ENCODE measurements at places on chromosomes 3 and 15.

GRCh38 chr3:182244222-182244971, 532.7 kb downstream of the SOX2 start:
- DNase-seq = no peak

- DNase-seq = no peak
Observed at GRCh38 chr3:58833491-58833890, 166.9 kb upstream of the FAM3D start.

- no peak for DNase-seq
Observed at GRCh38 chr15:79562899-79563298, 130.8 kb downstream of the MINAR1 start.

DNA sequence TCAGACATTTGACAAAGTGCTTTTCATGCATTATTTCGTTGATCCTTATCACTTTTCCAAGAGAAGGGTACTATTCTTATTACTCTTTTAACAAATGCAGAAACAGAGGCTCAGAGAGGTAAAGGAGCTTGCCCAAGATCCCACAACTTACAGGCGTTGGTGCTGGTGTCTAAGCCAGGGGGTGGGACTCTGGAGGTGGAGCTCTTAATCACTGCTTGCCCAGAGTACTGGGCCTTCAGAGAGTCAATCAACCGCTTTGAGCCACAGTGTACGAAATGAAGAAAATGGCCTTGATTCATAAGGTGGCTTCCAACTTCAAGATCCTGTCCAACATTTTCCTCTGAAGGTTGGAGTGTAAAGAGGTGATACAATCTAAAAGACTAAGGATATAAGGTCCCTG, 211.5 kb downstream of the NECTIN3 start:
- DNase-seq = no peak

GRCh38 chr3:52912885-52913731, 15.8 kb upstream of the STIMATE start:
- no peak for DNase-seq

GRCh38 chr15:99454941-99455788, 110.6 kb upstream of the MEF2A start:
- DNase-seq = no peak

GRCh38 chr3:88584451-88584850, 434.7 kb downstream of the C3orf38 start:
- no peak for DNase-seq

GRCh38 chr3:195701042-195701915, 19.5 kb upstream of the MUC20 start:
- DNase-seq = no peak

- no peak for DNase-seq
Observed at GRCh38 chr15:93150910-93151881, 62.2 kb upstream of the RGMA start.

DNA sequence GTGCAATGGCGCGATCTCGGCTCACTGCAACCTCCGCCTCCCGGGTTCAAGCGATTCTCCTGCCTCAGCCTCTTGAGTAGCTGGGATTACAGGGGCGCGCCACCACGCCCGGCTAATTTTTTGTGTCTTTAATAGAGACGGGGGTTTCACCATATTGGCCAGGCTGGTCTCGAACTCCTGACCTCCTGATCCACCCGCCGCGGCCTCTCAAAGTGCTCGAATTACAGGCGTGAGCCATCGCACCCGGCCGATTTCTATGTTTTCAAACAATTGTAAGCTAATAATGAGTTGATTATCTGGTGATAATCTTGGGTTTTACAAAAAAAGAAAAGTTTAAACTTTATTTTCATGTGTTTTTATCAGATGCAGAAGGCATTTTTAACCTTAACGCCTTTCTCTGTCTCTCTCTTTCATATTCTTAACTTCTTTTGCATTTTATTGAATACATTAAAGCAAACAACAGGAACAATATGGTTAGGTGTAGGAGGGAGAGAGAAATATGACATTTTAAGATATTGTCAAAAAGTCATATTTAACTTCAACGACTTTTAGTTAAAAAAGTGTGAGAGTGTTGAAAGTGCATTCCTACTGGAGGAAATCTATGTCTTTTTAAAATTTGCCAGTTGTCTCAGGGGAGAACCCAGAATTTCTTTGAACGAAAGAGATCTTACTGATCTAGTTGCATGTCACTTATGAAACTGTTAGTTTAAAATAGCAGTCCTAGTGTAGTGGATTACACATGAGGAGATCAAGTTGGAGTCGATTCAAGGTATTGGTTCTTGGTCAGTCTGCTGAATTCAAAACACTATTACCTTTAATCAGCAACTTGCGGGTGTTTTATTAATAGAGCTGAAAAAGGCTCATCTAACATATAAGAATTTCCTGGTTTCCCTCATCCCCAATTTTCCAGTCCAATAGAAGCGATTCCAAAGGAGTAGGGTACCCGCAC, 3.4 kb upstream of the MEIS2 start:
- DNase-seq = no peak

GRCh38 chr3:181880331-181880730, 168.6 kb downstream of the SOX2 start:
- no peak for DNase-seq

DNA sequence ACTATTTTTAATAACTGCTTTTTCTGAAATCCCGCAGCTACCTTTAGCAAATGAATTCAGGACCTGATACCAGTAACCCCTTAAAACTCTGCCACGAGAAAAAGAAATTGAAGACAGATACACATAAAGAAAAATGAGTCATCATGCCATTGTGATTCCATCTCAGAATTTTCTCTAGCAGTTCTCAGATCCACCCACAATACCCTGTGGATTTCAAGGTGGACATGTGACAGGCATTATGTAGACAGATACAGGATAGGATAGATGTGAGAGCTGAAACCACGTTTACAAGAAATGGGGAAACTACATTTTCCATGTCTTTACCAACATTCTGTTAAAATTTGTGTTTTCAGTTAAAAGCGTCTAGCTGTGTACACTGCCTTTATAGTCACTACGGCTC, 291.9 kb upstream of the NR2F2 start:
- DNase-seq = no peak

- DNase-seq = no peak
Observed at GRCh38 chr3:141356046-141356445, 12.3 kb upstream of the ZBTB38 start.

DNA sequence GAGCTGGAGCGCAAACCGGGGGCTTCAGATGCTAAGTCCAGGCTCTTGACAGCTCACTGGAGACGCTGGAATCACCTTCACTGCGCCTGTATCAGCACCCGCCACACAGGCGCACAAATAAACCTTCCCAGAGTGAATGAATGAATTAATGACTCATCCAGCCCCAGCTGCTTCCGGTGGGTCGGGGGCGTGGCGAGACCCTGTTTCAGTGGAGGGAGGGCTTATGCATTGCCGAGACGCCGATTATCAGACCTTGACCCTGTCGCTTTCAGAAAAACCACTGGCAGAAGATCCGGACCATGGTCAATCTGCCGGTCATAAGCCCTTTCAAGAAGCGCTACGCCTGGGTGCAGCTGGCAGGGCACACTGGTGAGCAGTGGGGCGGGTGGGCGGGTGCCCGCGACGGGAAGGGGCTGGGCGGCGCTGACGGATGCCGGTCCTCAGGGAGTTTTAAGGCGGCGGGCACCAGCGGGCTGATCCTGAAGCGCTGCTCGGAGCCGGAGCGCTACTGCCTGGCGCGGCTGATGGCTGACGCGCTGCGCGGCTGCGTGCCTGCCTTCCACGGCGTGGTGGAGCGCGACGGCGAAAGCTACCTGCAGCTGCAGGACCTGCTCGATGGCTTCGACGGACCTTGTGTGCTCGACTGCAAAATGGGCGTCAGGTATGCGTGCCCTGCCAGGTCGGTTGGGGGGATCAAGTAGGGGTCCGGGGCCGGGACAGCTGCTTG, 7.7 kb downstream of the ITPKA start:
- DNase-seq = no peak

DNA sequence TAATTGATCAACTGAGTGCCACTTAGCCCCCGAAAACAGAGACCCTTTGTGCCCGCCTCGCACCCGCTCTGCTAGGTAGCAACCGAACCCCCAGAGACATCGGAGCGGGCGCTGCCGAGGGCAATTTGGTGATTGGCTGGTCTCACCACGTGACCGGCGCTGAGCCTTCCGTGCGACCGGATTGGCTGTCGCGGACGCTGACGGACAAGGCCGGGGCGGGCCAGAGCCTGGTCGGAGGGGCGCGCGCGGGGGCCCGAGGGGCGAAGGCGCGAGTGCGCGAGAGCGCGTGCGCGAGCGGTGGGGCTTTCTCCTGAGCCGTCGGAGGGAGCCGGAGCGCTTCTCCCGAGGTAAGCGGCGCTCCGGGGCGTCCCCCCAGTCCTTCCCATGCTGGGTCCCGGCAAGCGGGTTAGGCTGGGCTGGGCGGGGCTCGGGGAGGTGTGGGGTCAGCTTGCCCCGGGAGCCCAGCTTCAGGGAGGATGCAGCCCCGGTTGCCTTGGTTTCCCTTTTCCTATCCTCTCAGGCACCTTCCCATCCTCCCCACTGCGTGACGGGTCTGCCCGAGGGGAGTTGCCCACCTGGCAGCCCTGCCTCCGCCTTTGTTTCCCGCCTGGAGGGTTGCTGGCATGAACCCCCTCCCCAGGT, at the start of gene TMEM108:
TSS of gene TMEM108 (plus strand) at position 303 of the 642 bp plus-strand sequence.
- DNase-seq = no peak

DNA sequence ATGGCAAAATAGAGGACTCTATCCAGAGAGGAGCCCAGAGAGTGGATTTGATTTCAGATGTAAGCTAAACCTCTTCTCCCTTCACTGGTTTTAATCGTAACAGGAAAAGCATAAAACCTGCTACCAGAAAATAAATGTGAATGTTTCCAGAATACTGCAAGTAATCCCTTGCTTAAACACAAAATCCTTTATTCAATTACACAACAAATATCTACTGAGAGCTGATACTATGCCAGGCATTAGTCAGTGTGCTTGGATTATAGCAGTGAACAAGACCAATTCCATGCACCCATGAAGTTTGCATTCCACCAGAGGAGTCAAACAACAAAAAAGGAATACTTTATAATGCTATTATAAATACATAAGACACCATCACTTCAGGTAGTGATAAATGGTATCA, 15.1 kb downstream of the AVEN start:
- no peak for DNase-seq
